ENCODE measurements at places on chromosomes 6 and 20.

- no peak for DNase-seq
Measured at GRCh38 chr20:35299780-35300179, 7.6 kb upstream of the FAM83C start.

- no peak for DNase-seq
Measured at GRCh38 chr6:44731485-44732095, 344.1 kb downstream of the CDC5L start.

DNA sequence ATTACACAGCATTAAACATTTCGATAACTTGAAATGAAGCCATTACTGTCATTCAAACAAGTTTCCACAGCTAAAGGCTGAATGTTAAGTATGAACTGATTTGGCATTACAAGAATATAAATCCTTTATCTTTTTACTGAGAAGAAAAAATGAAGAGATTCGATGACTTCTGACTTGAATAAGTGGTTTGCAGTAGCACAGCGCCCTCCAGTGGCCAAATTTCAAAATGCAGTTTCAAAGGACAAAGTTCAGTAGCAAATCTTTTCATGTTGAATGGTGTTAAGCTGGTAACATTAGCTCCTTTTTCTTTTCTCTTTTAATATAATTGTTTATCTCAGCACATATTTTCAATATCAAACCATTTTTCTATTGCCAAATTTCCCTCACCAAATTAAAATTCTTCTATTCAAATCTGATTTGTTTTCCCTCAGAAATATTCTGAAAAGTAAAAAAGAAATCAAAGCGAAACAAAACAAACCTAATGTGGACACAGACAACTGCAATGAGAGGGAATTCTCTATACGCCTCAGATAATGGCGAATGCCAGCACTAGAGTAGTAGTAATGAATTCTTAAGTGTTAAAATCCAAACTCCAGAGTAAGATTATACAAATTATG lies 145.7 kb downstream of the BTBD9 start:
- peak; percentile 27 for DNase-seq

GRCh38 chr6:84758486-84758885 lies 5.9 kb downstream of the TBX18 start:
- DNase-seq = no peak

DNA sequence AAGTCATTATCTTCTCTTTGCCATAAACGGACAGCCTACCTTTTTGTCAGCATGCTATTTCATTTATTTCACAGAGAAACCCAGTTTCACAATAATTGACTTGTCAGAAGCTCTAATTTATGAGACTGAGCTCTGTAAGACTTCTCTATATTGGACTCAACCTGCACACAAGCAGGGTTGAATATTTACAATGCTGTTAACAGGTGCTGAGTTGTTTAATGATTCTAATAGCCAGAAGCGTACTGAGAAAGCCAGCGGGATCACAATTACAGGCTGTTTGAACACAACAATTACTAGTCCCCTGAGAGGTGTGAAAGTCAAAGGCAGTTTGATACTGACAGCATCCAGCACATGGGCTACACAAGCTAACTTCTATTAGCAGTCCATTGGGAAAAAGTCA lies 128.2 kb upstream of the SIM1 start:
- DNase-seq = no peak

DNA sequence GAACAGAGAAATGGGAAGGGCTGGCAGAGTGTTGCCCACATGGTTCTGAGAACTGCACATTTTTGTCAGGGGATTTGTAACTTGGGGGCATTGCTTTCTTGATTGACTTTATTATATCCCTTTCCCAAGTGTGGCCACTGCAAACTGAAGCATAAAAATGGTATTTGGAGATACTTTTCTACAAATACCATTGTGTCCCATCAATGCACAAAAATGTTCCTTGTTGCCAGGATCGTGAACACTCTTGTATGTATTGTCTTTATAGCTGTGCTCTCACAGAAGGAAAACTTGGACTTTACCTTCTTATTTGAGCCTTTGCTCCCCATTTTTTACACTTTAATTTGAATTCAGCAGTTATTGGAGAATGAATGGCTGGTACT lies 57.1 kb upstream of the C20orf144 start:
- DNase-seq = no peak

All from urothelium cell line (cell line).